ENCODE measurements at places on chromosomes 2 and 18. TPM values are rescaled to one million over a fixed set of nuclear protein-coding genes. Genes with fewer than 3 reads are reported as not detected.

GRCh38 chr2:19357402-19358241 is 801 bp downstream of the OSR1 start:
- DNase-seq, result no peak

DNA sequence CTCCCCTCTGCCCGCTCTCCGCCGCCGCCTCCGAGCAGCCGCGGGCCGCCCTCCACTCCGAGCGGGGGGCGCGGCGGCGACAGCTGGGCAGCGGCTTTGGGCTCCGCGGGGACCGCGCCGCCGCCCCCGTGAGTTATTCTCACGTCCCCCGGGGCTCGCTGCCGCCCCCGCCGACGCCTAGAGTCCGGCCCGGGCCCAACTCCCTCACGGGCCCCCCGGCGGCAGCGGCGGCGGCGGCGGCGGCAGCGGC is 645 bp downstream of the MIB1 start:
- no peak for DNase-seq

- DNase-seq, result no peak
Observed at GRCh38 chr2:119119076-119119785, 39.3 kb downstream of the C1QL2 start.

DNA sequence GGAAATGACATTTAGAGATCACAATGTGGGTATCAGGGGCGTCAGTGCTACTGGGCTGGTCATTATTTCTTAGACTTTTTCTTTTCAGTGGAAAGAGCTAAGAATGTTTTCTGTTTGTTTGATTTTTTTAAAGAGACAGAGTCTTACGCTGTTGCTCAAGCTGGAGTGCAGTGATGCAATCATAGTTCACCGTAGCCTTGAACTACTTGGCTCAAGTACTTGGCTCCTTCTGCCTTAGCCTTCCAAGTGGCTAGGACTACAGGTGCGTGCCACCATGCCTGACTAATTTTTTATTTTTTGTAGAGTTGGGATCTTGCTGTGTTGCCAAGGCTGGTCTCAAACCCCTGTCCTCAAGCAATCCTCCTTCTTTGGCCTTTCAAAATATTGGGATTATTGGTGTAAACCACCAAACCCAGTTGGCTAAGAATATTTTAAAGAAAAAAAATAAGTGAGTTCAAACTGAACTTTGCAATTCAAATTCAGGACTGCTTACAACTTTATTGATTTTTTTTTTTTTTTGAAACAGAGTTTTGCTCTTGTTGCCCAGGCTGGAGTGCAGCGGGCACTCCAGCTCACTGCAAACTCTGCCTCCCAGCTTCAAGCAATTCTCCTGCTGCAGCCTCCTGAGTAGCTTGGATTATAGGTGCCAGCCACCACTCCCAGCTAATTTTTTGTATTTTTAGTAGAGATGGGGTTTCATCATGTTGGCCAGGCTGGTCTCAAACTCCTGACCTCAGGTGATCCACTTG is 154.2 kb downstream of the MIB1 start:
- DNase-seq, result no peak

ANKRD30BL gene
- total RNA-seq, result not detected

Data from psoas muscle (tissue), 8 donors.